ENCODE measurements at places on chromosomes 16 and 17. TPM values are rescaled to one million over a fixed set of nuclear protein-coding genes. Genes with fewer than 3 reads are reported as not detected.

Gene LAT
- polyA plus RNA-seq: 6.3 TPM

Gene EDC4
- 27.4 TPM for polyA plus RNA-seq

DNA sequence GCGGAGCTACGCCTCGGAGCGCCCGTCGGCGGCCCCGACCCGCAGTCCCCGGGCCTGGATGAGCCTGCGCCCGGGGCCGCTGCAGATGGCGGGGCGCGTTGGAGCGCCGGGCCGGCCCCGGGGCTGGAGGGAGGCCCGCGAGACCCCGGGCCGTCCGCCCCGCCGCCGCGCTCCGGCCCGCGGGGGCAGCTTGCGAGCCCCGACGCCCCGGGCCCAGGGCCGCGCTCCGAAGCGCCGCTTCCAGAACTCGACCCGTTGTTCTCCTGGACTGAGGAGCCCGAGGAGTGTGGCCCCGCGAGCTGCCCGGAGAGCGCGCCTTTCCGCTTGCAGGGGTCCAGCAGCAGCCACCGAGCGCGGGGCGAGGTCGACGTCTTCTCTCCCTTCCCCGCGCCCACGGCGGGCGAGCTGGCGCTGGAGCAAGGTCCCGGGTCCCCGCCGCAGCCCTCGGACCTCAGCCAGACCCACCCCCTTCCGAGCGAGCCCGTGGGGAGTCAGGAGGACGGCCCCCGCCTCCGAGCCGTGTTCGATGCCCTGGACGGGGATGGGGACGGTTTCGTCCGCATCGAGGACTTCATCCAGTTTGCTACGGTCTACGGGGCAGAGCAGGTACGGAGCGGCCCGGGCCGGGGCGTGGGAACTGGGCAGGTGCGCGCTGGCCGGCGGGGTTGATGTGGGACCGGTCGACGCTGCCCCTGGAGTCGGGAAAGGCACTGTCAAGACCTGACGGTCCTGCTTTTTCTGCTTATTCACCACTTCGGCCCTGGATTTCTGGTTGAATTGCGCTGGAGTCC is 861 bp downstream of the RAB11FIP3 start:
- DNase-seq: no peak

- no peak for DNase-seq
These were observed 39.4 kb downstream of the LITAF start for GRCh38 chr16:11547118-11547916.

GRCh38 chr16:52676959-52677358 is 130.0 kb upstream of the TOX3 start:
- no peak for DNase-seq

DNA sequence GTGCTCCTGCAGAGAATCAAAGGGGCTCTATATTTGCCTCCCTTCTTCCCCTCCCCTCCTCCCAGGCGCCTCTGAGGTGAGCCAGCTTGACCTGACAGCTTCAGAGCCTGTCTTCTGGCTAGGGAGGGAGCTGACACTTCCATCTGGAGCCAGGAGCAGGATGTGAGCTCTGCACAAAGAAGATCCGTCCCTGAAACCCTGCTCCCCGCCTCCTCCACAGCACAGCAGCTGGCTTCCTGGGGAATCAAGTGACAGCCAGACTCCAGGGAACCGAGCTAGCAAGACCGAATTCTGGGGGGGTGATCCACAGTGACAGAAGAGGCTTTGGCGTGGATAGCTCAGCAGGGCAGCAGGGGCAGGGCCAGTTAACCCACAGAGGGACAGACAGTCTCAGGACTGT is 37.2 kb downstream of the CCDC182 start:
- DNase-seq: no peak

DNA sequence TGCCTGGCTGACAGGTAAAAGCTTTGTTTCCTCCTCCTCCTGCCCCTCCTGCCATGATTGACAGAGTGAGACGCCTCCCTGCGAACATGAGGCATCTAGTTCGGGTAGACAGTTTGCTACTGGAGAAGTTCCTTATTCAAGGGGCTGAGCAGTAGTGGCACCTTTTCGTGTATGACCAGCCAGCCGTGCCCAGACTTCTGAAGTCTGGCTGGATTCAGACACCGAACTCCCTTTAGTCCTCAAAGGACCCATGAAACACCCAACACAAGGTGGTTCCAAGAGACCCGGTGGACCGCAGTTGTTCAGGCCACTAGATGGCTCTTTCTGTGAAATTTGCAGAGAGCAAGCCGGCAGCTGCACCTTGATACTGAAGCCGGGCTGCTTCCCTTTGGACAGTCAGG is 192.8 kb downstream of the XYLT1 start:
- DNase-seq: no peak

GRCh38 chr17:35160354-35161201 is 13.0 kb downstream of the UNC45B start:
- DNase-seq: no peak

All from BJ (cell line).